K562 (cell line): ENCODE measurements at places on chromosomes 5 and 9.

DNA sequence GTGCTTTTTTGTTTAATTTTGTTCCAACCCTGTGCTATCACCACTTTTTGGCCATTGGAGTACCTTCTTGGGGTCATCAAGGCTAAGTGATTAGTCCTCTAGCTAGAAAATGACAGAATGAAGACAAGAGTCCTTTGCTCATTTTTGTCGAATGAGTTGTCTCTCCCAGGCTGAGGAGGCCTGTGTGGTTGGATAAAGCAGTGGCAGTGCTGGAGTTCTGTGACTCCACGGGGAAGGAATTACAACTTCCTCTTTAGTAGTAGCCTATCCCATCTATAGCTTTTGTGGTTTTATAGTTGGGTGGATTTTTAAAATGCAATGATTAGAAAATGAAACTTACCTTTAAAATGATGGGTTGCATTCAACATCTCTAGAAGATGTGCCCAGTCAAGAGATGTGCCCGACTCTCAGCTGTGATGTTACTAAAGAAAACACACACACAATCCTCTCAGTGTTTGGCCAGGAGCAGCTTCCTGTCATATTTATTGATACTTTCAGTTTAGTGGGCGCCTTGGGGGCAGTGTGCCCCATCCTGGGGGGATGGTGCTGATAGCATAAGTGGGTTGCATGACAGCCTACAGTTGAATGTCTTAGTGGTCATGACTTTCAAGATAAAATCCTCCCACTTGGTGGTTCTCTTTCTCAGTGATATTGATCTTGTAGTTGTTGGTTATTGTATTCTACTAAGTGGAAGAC lies 11.9 kb downstream of the OTULINL start:
- no peak for DNase-seq

GRCh38 chr9:98263080-98263479 lies 7.6 kb upstream of the TBC1D2 start:
- no peak for DNase-seq

GRCh38 chr5:82405618-82406204 lies 127.6 kb upstream of the RPS23 start:
- DNase-seq, result no peak

- DNase-seq, result no peak
These were observed 2.9 kb downstream of the SPTAN1 start for GRCh38 chr9:128555180-128555721.

- no peak for DNase-seq
These were observed 369.5 kb downstream of the TMEM167A start for GRCh38 chr5:82707741-82708140.

DNA sequence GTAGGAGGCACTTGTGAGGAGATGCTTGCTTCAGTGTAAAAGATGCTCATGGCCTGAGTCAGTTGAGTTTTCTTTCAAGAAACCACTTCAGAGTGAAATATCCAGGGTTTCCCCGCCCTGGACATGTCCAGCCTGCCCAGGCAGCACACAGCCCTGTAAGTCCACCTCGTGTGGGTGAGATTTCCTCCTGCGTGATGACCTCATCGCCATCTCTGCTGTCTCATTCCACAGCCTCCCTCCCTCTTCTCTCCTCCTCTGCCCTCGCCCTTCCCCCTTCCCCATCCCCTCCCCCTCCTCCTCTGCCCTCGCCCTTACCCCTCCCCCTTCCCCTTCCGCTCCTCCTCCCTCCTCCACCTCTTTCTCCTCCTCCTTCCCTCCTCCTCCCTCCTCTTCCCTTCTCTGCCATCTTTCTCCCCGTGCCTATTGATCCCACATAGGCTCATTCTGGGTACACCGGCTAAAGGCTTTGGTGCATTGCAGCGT lies 34.0 kb upstream of the NCS1 start:
- peak; percentile 88 for DNase-seq

- no peak for DNase-seq
These were observed 77.0 kb downstream of the LIFR start for GRCh38 chr5:38479315-38479904.

- DNase-seq, result peak; percentile 51
These were observed at the start of gene TRPM6 for GRCh38 chr9:74887041-74887980. TSS of gene TRPM6 (minus strand) at chr9:74887921. CDS start at chr9:74887856, 65 bp downstream.

DNA sequence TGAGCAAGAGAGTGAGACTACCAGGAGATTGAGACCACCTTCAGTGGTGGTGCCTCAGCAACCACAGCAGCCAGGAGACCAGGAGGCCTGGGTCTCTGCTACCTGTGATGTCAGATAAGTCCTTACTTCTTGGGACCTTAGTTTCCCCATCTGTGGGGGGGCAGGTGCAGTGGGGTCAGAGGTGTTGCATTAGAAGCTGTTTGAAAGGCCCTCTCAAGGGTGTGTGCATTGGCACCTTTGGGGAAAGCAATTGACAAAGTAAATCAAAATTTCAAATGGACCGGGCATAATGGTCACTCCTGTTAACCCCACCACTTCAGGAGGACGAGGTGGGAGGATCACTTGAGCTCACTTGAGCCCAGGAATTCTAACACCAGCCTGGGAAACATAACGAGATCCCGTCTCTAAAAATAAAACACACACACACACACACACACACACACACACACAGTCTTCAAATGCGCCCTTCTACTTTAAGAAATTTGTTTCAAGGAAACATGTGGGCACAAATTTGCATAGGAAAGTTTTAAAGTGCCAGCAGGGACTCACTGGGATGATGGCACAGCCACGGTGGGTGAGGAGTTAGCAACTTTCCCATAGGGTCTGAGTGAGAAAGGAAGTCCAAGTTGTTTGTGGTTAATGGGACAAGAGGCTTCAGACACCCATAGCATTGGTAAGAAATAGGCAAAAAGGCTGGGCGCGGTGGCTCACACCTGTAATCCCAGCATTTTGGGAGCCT lies 1.3 kb upstream of the AK1 start:
- DNase-seq, result no peak

DNA sequence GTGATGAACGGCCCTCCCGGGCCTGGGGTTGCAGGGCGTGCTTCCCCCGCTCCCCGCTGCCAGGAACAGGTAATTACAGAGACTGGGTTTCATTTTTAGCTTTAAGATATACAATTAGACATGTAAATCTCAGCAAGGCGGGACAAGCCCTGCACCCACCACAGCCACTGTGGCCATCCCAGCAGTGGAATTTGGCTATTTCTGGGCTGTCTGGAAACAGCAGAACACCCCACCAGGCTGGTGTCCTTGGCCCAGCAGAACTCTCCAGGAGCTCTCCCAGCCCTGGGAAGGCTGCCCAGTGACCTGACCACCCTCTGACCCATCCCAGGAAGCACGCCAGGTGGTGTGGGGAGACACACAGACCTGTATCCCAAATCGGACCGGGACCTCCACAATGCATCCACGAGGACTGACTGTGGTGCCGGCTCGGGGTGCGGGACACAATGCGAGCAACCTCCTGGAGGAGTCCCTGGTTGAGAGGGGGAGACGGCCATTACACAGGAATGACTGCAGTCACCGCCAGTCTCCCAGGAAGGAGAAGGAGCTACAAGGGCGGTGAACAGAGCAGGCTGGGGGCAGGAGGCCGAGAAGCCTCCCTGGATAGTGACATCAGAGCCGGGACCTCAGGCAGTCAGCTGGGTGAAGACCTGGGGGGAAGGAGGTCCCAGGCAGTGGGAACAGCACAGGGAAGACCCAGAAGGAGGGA lies 17.3 kb downstream of the EEIG1 start:
- no peak for DNase-seq

GRCh38 chr5:58259685-58260152 lies 200.2 kb downstream of the PLK2 start:
- no peak for DNase-seq

DNA sequence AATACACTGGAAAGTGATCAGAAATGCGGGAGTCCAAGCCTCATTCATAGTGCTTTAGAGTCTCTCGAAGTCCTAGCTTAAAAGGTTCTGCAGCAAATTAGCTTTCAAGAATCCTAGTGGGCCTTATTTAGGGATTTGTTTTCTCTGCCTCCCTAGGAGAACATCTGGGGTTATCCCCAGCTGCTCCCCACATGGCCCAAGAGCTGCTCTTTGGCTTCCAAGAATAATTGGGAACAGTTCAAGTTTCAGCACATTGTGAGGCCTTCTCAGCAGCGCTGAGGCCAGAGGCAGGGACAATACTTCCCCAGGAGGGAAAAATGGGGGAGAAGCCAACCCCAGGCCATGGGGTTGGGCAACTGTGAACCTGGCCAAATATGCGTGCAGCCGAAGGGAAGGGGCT lies 108.7 kb downstream of the LIFR start:
- DNase-seq, result no peak

DNA sequence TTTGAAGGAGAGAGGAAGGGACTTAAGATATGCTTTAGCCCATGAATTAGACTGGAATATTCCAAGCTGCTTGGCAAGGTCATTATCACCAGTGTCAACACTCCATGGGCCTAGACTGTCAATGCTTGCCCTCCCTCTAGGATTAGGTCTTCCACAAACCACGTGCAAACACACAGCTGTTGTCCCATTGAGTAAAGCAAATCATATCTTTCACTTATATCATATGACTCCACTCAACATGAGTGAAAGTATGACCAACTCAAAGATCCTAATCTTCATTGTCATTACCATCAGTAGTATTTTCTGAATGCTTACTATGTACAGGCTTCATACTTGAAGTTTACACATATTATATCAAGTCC lies 57.0 kb upstream of the GRAMD2B start:
- DNase-seq, result no peak

DNA sequence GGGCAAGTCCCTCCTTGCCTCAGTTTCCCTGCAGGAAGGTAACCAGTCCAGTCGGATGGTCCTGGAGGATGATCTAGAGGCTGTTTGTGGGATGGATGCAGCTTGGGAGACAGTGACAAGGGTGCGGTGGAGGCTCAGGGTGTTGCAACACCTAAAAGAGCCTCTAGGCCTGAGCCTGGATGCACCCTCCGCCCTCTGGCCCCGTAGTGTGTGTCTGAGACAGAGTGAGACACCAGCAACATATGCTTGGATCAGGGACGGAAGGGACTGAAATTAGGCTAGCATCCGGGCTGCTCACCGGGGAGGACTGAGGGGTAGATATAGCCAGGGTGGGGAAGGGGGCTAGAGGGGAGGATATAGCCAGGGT lies 1.1 kb downstream of the CRAT start:
- peak; percentile 40 for DNase-seq

DNA sequence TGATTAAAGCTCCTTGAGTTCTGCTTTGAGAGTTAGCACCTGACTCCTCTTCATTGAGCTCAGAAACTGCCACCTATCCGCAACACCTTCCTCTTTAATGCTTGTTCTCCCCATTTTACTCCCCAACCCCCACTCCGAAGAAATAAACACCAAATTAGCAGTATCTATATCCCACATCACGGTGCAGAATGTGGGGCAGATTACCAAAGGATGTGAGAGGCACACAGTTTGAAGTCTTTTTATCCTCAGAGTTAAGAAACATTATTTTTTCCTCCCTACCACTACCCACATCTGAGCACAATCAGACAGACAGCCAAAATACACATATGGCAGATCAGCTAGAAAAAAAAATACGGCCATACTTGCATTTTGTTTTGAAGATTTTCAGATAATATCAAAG lies 26.1 kb upstream of the IL7R start:
- DNase-seq, result no peak

- no peak for DNase-seq
These were observed 4.9 kb downstream of the DAPK1 start for GRCh38 chr9:87502391-87503221.

DNA sequence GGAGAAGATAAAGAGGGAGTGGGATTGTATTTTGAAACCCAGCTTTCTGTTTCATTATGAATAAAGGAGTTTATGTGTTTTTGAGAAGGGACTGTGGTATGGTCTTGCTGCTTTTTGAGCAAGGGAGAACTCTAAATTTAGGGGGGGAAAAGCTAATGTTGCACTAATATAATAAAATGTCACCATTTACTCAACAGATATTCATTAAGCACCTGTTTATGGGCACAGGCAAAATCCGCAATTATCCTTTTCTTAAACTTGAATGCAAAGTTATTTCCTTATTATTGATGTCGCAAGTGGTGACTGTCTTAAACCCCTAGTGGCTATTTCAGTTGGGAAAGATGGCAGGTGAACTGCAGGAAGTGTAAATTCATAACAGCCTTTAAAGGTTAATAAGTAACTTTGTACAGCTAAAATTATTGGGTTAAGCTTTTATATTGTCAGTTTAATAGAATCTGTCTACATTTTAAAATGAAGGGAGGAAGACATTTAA lies 1.5 kb downstream of the CDC42SE2 start:
- peak; percentile 21 for DNase-seq

DNA sequence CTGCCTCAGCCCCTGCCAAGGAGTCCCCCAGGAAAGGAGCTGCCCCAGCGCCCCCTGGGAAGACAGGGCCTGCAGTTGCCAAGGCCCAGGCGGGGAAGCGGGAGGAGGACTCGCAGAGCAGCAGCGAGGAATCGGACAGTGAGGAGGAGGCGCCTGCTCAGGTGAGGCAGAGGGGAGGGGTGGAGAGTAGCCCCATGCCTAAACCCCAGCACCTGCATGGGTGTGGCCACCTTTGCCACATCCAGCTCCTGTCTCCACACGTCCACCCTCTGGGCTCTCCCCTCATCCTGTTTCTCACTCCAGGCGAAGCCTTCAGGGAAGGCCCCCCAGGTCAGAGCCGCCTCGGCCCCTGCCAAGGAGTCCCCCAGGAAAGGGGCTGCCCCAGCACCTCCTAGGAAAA lies 17.2 kb downstream of the TCOF1 start:
- no peak for DNase-seq

DNA sequence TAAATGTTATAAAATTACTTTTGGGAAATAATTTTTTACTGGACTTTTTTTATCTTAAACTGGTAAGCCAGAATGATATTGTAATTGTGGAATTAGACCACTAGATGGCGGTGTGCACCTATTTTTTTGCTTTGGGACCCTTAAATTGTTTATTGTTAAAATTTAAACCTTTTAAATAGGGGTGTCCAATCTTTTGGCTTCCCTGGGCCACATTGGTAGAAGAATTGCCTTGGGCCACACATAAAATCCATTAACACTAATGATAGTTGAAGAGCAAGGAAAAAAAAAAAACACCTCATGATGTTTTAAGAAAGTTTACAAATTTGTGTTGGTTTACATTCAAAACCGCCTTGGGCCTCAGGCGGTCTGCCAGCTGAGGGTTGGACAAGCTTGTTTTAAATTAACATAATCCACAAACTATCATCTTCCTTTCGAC lies 28.4 kb upstream of the GADD45G start:
- DNase-seq, result peak; percentile 24

DNA sequence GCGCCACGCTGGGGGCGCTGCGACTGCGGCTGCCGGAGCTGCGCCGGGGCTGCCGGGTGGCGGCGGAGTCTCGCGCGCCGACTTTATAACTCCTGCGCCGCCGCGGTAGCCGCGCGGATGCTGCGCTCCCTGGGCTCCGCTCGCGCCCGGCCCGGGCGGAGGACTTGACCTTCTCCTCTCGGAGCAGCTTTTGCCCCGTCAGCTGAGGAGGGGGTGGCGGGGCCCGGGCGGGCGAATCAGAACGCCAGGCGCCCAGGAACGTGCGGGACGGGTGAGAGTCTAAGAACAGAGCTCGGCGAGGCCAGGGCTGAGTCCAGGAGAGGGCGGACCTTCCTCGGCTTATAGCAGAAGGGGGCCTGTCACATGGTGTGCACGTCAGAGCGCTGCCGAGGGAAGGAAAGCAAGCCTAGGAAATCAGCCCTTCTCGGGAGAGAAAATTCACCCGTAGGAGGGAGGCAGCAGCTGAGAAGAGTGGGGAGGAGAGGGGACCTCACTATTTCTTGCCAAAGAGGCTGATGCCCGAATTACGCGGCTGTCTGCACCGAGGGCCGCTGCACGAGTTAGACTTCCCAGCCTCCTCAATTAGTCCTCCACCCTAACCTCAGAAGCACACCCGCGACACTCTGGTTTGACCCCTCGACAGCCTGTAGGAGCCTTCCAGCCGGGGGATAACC lies at the start of gene FOXD1:
FOXD1 (minus strand) TSS at position 315 of the 674 bp plus-strand sequence. CDS start 415 bp downstream, outside the sequence.
- peak; percentile 40 for DNase-seq

- DNase-seq, result no peak
These were observed 212.3 kb downstream of the TRIM36 start for GRCh38 chr5:114957384-114957783.

- DNase-seq, result peak; percentile 13
These were observed 36.1 kb downstream of the CAAP1 start for GRCh38 chr9:26856413-26857032.
